ENCODE measurements at places on chromosomes 13 and 19.
A peak's percentile ranks its signal among the peaks of the same experiment; 100 is the strongest.

GRCh38 chr19:9132422-9132821, 5.7 kb upstream of the OR7G3 start:
- no peak for DNase-seq

DNA sequence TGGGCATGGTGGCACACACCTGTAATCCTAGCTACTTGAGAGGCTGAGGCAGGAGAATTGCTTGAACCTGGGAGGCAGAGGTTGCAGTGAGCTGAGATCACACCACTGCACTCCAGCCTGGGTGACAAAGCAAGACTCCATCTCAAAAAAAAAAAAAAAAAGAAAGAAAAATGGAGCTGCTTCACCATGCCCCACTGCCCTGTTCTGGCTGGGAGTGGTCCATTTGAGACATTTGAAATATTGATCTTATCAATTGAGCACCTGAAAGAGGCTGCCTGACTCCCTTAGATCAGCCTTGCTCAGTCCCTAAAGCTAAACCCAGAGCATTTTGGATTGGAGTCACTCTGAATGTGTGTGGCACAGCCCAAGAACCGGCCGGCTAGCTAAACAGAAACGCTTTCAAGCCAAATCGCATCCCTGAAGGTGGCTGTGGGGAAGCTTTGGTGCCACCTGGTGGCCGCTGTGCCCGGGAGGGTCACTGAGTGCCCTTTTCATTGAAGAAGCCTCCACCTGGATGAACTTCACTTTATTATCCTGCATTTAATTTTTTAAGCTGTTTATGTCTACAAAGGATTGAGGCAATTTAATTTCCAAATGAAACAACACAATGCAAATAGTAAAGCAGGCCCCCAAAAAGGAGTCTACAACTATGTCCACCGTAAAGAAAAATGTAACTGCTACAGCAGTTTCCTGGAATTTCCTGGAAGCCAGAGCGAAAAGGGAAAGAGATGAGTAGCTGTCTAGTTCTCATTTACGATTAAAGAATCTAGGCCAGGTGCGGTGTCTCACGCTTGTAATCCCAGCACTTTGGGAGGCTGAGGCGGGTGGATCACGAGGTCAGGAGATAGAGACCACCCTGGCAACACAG, 53.1 kb upstream of the SERPINE3 start:
- DNase-seq: peak; percentile 76

DNA sequence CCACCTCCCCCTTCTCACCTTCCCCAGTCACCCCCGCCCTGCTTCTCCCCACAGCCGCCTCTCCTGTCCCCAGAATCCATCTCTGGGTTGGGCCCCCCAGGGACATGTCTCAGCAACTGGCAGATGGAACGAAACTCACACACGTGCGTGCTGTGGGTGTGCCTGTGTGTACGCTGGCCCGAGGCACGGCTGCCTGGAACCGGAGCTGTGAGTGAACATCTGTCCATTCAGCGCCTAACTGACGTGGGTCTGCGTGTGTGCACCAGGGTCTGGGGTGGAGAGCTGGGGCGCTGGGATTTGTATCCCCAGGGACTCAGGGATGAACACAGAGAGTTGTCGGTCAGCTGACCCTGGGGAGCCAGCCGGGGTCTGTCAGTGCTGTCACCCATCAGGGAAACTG, 752 bp upstream of the HAS1 start:
- no peak for DNase-seq

DNA sequence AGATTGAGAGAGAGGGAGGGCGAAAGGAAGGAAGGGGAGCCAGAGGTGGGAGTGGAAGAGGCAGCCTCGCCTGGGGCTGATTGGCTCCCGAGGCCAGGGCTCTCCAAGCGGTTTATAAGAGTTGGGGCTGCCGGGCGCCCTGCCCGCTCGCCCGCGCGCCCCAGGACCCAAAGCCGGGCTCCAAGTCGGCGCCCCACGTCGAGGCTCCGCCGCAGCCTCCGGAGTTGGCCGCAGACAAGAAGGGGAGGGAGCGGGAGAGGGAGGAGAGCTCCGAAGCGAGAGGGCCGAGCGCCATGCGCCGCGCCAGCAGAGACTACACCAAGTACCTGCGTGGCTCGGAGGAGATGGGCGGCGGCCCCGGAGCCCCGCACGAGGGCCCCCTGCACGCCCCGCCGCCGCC, at the start of gene TNFSF11:
TSS of gene TNFSF11 (plus strand) at position 142 of the 400 bp plus-strand sequence. CDS start at position 294, 152 bp downstream.
- DNase-seq: no peak

- peak; percentile 65 for DNase-seq
Observed at GRCh38 chr19:50050406-50051227, 24.8 kb downstream of the ZNF473 start.

- DNase-seq: no peak
Observed at GRCh38 chr13:69474011-69474685, 633.5 kb upstream of the ATXN8OS start.

- peak; percentile 64 for DNase-seq
Observed at GRCh38 chr13:42405665-42406390, 133.9 kb downstream of the AKAP11 start.

- no peak for DNase-seq
Observed at GRCh38 chr13:87334176-87334575, 337.0 kb upstream of the SLITRK5 start.

DNA sequence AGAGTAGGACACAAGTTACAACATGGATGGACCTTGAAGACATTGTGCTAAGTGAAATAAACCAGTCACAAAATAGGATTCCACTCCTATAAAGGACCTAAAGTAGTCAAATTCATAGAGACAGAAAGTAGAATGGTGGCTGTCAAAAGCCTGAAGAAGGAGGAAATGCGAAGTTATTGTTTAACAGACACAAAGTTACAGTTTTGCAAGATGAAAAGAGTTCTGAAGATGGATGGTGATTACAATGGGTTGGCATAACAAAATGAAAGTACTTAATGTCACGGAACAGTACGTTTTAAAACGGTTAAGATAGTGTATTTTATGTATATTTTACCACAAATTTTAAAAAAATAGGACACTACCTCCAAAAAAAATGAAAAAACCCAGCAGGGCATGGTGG, 34.8 kb downstream of the FOXO1 start:
- DNase-seq: no peak

GRCh38 chr19:23917856-23918255, 3.2 kb downstream of the ZNF726 start:
- no peak for DNase-seq

GRCh38 chr13:103002279-103002678, 63.9 kb downstream of the SLC10A2 start:
- no peak for DNase-seq

DNA sequence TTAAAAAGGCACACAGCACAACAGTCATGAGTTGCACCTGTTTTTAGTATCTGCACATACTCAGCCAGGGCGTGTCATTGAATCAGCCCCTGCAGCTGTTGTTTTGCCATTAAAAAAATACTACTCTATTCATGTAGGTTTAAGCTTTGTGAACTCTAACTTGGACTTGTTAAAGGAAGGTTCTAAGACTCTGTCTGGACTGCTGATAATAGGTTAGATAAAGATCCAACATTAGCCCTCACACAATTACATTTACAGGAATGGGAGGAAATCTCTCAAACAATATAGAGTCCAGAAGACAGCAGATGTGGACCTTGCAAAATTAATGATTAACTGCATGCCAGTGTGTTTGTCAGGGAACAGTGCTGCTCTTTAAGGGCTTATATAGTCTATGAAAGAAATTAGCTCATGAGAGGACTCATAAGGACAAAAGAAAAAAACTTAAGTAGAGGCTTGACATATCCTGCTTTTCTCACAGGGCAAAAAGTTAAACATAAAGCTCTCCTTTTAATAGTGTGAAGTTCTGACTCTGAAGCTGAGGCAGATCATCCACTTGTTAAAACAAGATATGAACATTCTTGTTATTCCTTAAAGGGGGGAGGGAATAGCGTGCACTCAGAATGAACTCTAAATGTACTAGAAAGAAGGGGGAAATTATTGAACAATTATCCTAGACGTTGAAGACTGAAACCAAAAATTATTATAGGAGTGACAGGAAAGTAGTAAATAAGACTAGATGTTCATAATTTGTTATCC, 243.6 kb downstream of the NDFIP2 start:
- DNase-seq: no peak

GRCh38 chr13:48066310-48066989, 28.5 kb downstream of the MED4 start:
- no peak for DNase-seq

DNA sequence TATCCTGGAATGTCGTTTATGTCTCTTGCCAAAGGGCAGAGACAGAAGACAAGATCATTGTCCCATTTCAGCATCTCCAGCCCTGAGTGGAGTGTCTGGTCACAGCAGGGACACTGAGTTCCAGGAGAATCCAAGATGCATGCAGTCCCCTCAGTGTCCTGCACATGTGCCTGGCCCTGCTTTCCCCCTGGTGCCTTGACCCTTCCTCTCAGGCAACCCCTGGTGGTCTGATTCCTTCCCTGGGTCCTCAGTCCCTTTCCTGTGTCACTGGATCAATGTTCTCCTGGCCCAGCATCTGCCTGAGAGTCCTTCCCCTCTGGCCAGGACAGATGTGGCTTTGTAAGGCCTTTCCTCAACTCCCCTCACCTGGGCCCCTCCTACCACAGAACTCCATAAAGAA, 9.0 kb downstream of the CEACAM21 start:
- DNase-seq: no peak

DNA sequence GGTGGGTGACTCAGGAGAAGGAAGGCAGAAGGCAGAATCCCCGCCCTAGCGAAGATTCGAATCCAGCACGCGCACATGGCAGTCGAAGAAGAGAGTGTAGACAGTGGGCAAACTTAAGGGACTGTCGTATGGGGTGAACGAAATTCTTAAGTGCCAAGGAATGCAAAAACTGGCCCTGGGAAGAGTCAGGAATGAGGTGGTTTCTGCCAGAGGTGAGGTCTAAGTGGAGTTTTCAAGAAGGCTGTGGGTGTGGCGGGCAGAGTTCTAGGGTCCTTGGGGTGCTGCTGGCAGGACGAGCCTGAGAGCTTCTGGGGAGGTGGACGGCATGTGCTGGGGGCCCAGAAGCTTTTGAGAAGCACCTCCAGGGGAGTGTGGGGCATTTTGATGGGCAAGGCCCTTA, 63.9 kb upstream of the RNF113B start:
- no peak for DNase-seq

All from stimulated activated CD4-positive, alpha-beta T cell treated with anti-CD3 and anti-CD28 coated beads, TNF-alpha, amount 100 ng/mL, for 24 hours (primary cell).